BJ (cell line): ENCODE measurements at places on chromosomes 12 and 14.

DNA sequence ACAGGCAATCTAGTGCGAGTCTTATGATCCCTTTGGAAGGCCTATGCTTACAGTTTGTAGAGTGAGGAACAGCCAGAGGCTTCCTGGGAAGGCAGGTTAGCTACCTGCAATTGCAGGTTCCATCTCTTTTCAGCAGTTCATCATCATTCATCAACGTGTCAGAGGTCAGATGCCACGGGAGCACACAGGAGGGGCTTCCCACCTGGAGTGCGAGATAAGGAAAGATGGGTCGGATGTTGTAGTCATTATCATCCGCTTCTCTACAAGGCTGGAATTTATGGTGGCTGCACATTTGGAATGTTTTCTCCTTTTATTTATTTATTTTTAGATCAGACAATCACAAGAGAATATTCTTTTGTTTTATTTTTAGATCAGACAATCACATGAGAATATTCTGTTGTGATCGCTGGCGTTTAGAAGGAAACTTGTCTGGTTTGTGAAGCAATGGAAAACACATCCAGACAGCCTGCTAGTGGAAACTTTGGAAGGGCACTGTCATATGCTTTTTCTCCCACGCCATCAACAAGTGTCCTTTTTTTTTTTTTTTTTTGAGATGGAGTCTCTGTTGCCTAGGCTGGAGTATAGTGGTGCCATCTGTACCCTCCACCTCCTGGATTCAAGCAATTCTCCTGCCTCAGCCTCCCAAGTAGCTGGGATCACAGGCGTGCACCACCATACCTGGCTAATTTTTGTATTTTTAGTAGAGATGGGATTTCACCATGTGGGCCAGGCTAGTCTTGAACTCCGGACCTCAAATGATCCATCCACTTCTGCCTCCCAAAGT is 1.9 kb upstream of the BICD1 start:
- no peak for DNase-seq

DNA sequence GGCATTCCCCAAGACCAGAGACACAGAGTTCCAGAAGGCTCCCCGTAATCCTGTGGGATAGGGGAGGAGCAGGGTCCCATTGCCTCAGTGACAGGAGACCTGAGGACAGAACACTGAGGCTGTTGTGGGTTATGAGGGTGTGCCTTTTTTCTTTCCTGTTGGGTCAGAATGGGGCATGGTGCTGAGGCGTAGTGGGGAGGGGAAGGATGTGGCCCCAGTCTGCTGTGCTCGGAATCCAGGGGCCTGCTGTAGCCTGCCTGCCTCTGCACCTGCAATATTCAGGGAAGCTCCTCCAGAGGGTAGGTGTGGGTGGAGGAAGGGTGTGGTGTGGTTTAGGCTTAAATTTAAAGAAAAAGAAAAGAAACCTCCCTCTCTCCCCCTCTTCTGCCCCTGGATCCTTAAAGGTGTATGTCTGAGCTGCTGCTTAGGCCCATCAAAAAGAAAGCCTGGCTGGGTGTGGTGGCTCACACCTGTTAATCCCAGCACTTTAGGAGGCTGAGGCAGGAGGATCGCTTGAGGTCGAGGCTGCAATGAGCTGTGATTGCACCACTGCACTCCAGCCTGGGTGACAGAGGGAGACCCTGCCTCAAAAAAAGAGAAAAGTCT is 18.7 kb downstream of the PLEKHG3 start:
- no peak for DNase-seq

- DNase-seq, result no peak
Measured at GRCh38 chr12:10126413-10126812, 3.6 kb downstream of the CLEC7A start.

- no peak for DNase-seq
Measured at GRCh38 chr12:114697741-114698565, 14.0 kb upstream of the TBX3 start.

DNA sequence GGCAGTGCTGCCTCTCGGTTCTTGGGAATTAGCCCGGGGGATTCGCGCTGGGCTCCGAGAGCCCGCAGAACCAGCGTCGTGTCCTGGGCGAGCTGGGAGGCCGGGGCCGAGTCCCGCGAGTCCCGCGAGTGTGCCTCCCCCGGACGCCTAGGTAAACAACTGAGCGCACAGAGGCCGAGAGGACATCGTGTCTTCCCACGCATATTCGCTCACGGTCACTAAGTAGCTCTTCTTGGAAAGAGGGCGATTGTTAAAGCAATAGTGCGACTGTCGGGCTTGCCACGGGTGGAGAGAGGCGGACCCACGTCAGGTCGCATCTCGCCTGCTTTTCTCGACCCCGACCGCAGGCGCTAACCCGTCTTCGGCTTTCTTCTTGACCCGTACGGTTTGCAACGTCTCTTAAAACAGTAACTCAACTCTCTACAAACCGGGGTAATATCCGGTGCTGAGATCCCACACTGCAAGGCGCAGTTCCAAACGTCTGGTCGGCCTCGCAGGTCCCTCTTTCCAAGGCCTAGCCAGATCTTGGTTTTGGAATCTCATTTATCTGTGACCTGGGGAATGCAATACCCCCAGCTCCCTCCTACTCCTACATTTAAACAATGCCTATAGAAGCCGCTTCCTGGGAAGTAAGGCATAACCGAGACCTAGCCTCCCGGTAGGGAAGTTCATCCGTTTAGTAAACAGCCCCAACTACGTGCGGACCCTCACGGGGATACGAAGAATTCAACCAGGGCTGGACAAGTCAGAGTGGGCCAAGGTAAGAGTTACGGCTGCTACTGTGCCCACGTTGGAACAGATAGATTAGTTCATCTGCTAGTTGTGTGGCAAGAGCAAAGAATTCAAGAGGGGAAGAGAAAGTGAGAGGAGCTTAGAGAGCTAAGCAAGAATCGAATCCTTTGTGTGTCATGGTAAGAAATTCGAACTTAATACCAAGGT is 736 bp upstream of the PHLDA1 start:
- DNase-seq, result no peak

- DNase-seq, result peak; percentile 47
Measured at GRCh38 chr12:70052931-70053497, 190.2 kb upstream of the CNOT2 start.

DNA sequence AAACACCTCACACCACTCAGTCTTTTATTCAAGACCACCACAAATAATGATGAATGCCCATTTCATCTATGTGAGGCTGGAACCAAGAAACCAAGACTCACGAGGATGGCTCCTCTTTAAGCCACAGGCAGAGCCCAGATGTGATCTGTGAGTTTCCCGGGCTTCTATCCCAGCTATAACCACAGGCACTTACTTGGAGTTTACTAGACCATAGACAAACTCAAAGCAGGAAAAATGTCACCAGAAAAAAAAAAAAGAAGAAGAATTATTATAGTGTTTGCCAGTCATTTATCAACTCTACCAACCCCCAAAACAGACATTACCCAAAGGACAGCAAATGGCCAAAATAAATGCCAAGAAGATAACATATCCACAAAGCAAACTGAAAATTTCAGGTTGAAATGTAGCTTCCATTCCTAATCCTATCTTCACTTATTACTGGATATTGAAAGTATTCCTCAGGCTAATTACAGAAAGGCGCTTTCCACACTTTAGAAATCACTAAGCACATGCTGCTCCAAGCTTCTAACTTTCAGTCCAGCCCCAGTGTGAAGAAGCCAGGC is 44.7 kb downstream of the ZFYVE1 start:
- DNase-seq, result no peak

DNA sequence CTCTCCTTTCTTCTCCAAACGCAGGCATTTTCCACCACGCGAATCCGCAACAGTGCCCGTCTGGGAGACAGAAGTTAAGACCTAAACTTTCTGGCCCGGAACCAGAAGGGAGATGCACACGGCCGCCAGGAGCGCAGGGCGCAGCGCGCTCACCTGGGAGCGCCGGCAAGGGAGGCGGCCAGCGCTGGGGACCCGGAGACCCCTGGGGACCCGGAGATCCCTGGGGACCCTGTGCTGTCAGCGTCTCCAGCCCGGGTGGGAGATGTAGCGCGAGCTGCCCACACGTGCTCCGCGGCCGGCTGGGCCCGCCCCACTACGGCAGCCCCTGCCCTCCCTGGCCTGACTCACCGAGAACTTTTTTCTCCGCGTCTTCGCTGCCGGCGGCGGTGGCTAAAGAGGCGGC is 620 bp downstream of the YBX3 start:
- DNase-seq, result no peak

DNA sequence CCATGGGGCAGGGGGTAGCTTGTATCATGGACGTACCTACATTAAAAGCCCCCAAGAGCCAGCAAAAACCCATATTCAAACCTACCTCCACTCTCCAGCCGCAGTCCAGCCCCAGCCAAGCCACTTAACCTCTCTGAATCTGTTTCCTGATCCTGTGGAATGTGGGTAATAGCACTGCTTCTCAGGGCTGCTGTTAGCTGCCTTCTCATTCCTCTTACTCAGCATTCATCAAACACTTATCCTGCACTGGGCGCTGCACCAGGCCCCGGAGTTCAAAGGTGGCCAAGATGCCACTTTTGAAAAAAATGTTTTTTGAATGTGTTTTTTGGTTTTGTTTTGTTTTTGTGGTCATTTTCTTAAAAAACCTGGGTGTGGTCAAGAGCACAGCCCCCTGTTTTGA is 237.4 kb downstream of the CHST11 start:
- DNase-seq, result no peak

DNA sequence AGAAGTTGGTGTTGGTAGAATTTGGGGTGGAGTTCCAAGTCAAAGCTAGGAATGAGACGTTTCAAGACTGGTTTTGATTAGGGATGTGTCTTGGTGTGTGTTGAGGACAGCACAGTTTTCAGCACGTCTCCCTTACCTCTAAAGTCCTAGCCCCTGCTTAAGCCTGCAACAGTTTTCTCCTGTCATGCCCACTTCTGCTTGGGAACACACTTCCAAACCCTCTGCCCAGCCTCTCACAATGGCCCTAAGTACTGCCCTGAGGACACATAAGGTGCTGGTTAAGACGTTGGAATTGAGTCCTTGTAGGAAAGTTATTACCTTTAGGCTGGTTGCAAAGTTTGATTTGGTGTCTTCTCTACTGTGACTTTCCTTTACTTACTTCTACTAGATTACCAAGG is 710 bp upstream of the BMAL2 start:
- DNase-seq, result no peak

DNA sequence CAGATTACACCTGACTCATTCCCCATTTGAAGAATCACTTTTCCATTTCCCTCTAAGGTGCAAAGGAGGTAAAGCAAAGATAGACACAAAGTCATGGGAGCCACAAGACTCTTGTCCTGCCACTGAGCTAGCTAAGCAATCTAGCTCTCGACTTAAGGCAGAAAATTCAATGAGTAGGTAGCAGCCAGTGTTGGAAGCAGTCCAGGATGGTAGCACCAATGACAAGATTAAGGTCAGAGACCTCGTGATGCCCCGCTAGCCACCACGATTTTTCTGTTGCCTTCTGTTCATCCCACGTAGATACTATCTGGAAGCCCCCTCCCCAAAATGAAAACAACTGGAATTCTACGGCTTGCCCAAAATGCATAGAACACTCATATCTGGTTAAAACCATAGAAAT is 1.4 kb downstream of the VAMP1 start:
- no peak for DNase-seq

- no peak for DNase-seq
Measured at GRCh38 chr12:32253154-32253790, 146.1 kb upstream of the FGD4 start.

GRCh38 chr12:14417715-14418114 is 52.2 kb downstream of the ATF7IP start:
- peak; percentile 25 for DNase-seq

GRCh38 chr12:47977046-47977771 is 13.8 kb downstream of the TMEM106C start:
- no peak for DNase-seq

DNA sequence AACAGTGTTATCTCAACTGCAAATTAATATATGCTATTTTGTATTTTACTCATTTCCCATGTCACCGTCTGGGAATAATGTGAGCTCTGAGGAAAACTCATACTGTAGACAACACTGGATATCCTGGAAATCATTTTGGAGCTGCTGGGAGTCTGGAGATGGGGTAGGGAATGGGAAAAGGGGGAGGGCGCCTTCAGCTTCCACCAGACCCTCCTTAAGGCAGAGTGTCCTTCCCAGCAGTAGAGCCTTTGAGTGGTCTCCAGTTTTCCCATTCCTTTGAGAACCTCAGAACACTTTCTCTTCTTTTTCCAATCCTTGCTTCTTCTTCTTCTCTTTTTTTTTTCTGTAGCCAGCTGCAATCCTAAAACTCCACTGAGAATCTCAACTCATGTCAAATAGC is 5.4 kb upstream of the LRIG3 start:
- no peak for DNase-seq

DNA sequence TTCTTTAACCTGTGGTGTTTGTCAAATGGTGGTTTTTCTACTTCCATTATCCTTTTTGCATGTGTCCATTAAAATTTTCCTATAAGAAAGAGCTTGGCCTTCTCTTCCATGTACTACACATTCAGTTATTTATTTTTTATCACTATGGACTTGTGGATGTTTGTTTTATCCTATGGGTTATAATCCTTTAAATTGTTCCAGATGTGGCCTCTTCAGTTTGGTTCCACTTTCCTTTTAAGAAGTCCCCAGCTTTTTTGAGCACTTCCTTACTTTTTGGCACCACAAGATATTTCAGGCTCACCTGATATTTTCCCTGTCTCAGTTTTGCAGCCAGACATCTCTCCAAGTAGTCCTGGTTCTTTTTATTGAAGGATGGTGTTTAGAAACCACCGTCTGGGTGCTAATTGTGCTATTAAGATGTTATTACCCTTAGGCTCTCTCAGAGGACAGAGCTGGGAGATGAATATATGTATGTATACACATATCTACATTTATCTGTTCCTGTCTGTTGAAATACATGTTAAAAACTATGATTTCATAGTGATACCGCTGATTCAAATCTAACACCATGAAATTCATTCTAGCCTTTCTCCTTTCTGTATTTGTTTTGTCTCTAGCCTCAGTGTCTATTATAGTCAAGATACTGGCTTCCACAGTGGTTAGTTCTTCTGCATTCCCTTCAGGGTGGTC is 408.5 kb upstream of the RGS6 start:
- no peak for DNase-seq

- no peak for DNase-seq
Measured at GRCh38 chr14:55908106-55908505, 210.1 kb upstream of the PELI2 start.

GRCh38 chr14:69270795-69271708 is 11.1 kb downstream of the GALNT16 start:
- DNase-seq, result no peak

DNA sequence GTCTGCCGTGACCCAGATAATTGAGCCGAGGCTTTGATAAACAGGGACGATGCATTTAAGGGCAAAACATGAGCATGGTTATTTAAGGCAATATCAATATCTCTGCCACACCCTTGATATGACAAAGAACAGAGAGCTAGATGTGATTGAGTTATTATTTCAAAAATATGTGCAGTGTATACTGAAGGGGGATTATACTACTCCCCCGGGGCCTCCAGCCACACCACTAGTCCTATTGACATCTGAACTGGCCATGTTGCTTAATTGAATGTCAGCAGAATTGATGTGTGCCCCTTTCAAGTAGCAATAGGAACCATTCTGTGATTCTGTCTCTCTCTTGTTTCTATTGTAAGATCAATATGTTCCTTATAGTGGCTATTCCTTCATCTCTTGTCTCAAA is 794.8 kb upstream of the SEL1L start:
- no peak for DNase-seq

DNA sequence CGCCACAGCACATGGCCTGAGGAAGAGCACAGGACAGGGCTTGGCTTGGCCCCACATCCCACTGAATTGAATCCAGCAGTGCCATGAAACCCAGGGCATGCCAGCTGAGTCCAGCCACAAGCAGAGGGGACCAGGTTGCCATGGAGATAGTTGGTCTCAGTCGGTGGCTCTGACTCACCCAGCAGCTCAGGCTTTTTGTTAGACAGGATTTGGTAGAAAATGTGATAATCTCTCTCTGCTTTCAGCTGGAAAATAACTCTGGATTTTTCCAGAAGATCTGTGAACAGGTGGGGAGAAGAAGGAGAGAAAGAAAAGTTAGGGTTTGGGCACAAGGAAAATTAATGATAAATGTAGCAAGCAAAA is 4.8 kb downstream of the MYH7 start:
- no peak for DNase-seq
